Skin of body (tissue), 3 donors: ENCODE measurements at places on chromosomes 5 and 9. TPM values are rescaled to one million over a fixed set of nuclear protein-coding genes. Genes with fewer than 3 reads are reported as not detected.

The FOCAD gene
- total RNA-seq = 48.3 TPM

The PCDHGA5 gene
- total RNA-seq = 3.6 TPM

The PLAC8L1 gene
- not detected for total RNA-seq

The LRRC14B gene
- total RNA-seq = 0.79 TPM

The LSM11 gene
- total RNA-seq = 4.5 TPM

The NPDC1 gene
- 15.4 TPM for total RNA-seq

The JAKMIP2 gene
- 0.49 TPM for total RNA-seq
